Chondrocyte (in vitro differentiated cells): ENCODE measurements at places on chromosomes 1 and 21.

GRCh38 chr1:54027848-54028247 lies 9.9 kb upstream of the LDLRAD1 start:
- no peak overlapping the region for H3K27ac ChIP-seq
- H3K36me3 ChIP-seq, result peaks cover 4% of the 10 kb centered on the region
- peaks cover 3% of the 10 kb centered on the region for H3K4me1 ChIP-seq
- H3K27me3 ChIP-seq, result no peaks in the 10 kb centered on the region
- H3K4me3 ChIP-seq, result no peak overlapping the region
- no peak for DNase-seq

GRCh38 chr21:26451081-26451740 lies 121.9 kb downstream of the CYYR1 start:
- no peak overlapping the region for H3K27ac ChIP-seq
- H3K4me3 ChIP-seq, result no peak overlapping the region
- no peak for DNase-seq
- H3K36me3 ChIP-seq, result no peaks in the 10 kb centered on the region

DNA sequence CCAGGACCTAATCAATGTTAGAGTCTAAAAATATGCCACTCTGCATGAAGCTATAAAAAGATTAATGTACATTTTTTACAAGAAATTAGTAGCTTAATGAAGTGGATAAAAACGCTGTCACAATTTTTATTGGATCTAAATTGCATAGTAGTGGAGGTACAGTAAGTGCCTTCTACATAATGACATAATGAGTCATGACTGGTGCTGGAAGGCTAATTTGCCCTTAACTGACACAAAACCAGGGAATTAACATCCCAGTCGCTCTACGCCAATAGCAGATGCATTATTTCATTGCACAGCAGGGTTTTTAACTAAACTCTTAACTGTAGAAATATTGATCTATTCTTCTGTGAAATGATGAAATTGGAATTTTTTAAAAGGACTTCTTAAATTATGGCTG lies 33.3 kb downstream of the RRAGC start:
- no peak overlapping the region for H3K27ac ChIP-seq
- peaks cover 18% of the 10 kb centered on the region for H3K27me3 ChIP-seq
- no peaks in the 10 kb centered on the region for H3K36me3 ChIP-seq
- DNase-seq, result no peak
- no peak overlapping the region for H3K4me3 ChIP-seq

DNA sequence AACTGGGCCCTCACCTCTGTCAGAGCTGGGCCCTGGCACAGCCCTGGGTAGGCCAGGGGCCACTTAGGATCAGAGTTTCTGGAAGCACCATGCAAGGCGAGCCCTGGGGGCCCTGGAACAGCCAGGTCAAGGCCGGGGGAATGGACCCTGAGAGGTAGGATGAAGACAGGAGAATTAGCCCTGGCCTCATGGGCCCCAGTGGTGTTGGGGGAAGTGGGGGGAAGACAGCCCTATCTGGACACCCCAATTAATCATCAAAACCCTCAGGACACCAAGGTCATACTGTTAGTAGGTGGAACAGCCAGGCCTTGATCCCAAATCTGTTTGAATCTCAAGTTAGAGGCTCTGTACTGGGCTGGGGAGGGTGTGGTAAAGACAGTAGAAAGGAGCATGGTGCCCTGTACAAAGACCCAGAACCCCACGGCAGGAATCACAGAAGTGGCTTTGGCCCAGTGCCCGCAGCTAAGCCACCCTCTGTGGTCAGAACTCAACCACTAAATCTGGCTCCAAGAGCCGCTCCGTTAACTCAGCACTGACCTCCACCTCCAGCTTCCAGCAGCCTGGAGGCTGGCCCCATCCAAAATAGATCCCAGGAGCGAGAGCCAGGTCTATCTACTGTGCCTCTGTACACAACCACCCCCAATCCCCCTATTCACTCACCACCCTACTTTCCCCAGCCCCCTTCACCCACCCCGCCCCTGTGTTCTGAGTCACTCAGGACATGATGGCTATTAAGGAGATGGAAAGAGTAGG lies 14.0 kb upstream of the TRIM63 start:
- H3K4me3 ChIP-seq, result no peak overlapping the region
- H3K27ac ChIP-seq, result no peak overlapping the region
- no peak for DNase-seq

- H3K4me1 ChIP-seq, result peaks cover 11% of the 10 kb centered on the region
- H3K27ac ChIP-seq, result no peak overlapping the region
- no peak overlapping the region for H3K4me3 ChIP-seq
- no peaks in the 10 kb centered on the region for H3K27me3 ChIP-seq
- H3K36me3 ChIP-seq, result peaks cover 3% of the 10 kb centered on the region
These were observed 166.2 kb upstream of the NFIA start for GRCh38 chr1:60916199-60916598.

- no peaks in the 10 kb centered on the region for H3K27me3 ChIP-seq
- peak; percentile 81 for DNase-seq
- H3K27ac ChIP-seq, result no peak overlapping the region
These were observed 6.2 kb downstream of the ADAMTSL4 start for GRCh38 chr1:150555198-150555970.

DNA sequence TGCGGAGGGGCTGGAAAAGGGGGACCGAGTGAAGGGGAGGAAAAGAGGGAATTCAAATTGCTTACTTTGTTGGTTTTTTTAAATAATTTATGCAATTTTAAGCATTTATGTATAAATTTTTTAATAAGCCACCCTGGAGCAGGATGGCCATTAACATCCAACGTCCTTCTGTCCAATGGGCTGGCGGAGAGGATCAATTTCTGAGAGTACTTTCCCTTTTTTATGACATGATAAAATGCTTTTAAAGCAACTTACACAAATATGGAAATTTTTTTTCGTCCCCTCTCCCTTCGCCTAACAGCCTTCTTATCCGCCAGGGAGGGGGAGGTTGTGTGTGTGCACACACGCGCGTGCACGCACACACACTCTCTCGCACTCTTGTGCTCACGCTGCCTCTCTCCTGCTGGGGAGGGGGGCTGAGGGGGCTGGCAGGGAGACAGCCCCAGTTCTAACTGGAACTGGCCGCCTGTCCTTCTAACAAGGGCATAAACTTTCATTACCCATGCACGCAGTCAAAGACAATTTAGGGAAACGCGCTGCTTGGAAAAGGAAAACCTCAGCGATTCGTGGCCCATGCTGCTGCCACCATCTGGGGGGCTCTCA lies 123.2 kb downstream of the CASZ1 start:
- peaks cover 5% of the 10 kb centered on the region for H3K4me1 ChIP-seq
- H3K27ac ChIP-seq, result no peak overlapping the region
- H3K27me3 ChIP-seq, result no peaks in the 10 kb centered on the region
- no peaks in the 10 kb centered on the region for H3K36me3 ChIP-seq
